ENCODE measurements at places on chromosomes 12 and 14.

DNA sequence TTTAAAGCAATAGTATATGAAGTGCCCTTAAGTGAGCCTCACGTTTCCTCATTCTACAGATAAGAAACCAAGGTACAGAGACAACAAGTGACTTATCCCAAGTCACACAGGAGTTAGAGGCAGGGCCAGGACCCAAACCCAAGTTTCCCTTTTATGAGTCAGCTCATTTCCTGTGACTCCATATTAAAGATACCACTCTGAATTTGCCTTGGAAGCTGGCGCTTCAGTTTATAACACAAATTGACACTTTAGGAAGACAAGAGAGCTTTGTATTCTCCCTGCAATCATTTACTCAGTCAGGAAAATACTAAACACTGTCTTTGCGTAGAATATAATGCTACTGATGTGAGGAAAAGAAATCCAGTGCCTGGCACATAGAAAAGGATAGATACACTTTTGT, 43.2 kb downstream of the MYBPC1 start:
- no peak for DNase-seq
- no peaks in the 10 kb centered on the region for H3K27me3 ChIP-seq
- no peaks in the 10 kb centered on the region for H3K4me1 ChIP-seq
- H3K4me3 ChIP-seq = no peak overlapping the region

DNA sequence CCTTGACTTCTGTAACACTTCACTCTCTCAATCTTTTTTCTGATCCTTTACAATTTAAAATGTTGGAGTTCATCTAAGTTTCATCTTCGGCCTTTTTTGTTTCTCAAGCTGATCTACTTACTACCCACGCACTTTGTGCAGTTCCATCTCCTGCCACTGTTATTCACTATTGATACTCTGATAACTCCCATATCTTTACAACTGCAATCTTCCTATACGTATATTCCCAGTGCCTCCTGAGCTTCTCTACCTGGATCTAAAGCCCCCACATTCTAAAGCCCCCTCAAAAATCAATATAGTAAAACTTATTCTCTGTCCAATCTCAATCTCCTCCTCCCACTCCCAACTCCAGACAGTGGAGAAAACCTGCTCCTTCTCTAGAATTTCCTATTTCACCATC, 5.9 kb downstream of the ATG2B start:
- DNase-seq = no peak
- no peaks in the 10 kb centered on the region for H3K27me3 ChIP-seq
- no peak overlapping the region for H3K27ac ChIP-seq

GRCh38 chr12:14995583-14996425, 23.0 kb downstream of the PDE6H start:
- DNase-seq = peak; percentile 40
- H3K4me3 ChIP-seq = no peak overlapping the region
- no peaks in the 10 kb centered on the region for H3K36me3 ChIP-seq
- H3K27me3 ChIP-seq = no peaks in the 10 kb centered on the region

DNA sequence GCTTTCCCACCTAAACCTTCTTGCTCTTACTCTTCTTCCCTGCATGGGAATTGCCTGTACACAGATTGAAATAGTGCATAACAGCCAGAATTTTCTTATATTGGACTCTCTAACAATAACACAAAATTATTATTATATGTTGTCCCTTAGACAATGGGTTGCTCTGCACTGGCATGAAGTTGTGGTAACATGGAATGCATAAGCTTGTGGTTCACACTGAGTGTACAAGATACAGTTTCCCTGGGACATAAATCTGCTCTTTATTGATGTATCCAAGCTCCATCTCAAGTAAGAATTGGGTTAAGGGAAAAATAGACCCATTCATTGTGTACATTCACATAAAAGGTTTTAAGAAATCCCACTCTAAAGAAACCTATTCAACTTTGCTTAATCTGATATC, 114.4 kb upstream of the NTF3 start:
- H3K36me3 ChIP-seq = no peaks in the 10 kb centered on the region
- DNase-seq = no peak
- H3K4me3 ChIP-seq = no peak overlapping the region
- H3K27ac ChIP-seq = no peak overlapping the region
- H3K4me1 ChIP-seq = no peaks in the 10 kb centered on the region

DNA sequence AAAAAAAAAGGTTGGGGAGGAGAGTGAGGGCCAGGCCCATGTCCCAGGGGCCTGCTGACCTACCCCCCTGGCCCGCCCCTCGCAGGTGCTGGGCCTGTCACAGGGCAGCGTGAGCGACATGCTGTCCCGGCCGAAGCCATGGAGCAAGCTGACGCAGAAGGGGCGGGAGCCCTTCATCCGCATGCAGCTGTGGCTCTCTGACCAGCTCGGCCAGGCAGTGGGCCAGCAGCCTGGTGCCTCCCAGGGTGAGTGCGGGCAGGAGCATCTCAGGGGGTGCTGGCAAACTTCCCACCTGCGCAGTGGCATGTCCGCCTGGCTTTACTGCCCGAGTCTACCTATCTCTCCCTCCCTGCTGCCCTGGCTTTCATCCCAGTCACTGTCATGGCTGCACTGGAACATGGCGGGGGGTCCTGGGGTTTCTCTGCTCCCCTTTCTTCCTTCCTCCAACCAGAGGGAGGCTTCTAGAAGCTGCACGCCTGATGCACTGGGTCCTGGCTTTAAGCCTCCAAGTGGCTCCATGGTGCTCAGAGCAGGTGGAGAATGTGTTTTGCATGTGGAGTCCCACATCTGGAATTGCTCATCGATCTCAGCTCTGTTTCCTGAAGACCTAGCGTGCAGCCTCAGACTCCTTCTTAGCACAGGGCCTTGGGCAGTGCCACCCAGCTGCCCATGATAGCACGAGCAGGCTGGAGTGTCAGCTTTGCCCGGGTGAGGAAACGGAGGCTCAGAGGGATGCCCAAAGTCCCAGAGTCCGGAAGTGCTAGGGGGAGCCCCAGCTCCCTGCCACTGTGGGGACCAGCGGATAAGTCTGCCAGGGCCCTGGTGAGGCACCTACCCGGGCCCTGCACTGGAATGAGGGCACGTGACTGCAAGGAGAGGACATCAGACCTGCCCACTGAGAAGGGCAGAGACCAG, 46.3 kb downstream of the PHETA1 start:
- H3K27me3 ChIP-seq = no peaks in the 10 kb centered on the region
- H3K27ac ChIP-seq = no peak overlapping the region
- no peaks in the 10 kb centered on the region for H3K36me3 ChIP-seq

GRCh38 chr14:72894623-72895378, 900 bp upstream of the DPF3 start:
- H3K27me3 ChIP-seq = peaks cover 25% of the 10 kb centered on the region
- H3K27ac ChIP-seq = no peak overlapping the region
- H3K4me1 ChIP-seq = peaks cover 3% of the 10 kb centered on the region
- DNase-seq = peak; percentile 85

- no peaks in the 10 kb centered on the region for H3K4me1 ChIP-seq
- H3K4me3 ChIP-seq = no peak overlapping the region
- H3K27ac ChIP-seq = no peak overlapping the region
- DNase-seq = no peak
These were observed 187.0 kb downstream of the MED13L start for GRCh38 chr12:116090516-116090915.

GRCh38 chr14:68208218-68208617, 388.6 kb downstream of the RAD51B start:
- H3K27me3 ChIP-seq = no peaks in the 10 kb centered on the region
- no peaks in the 10 kb centered on the region for H3K4me1 ChIP-seq
- H3K27ac ChIP-seq = no peak overlapping the region
- H3K4me3 ChIP-seq = no peak overlapping the region

DNA sequence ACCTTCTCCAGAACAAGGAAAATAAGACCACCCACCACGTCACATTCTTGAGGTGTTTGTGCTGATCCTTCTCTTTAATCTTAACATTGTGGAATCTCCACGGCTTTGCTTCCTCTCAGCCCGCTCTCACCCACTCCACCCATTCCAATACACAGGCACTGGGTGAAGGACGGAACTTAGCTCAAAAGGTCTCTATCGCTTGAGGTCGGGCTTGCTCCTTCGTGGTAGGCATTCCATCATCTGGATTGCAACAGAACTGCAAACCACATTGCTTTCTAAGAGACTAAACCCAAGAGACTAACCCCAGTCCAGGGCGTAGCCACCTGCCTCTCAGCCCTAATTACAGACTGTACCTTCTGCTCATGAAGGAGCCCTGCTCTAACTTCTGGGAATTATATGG, 24.0 kb upstream of the MDM2 start:
- H3K27ac ChIP-seq = no peak overlapping the region
- DNase-seq = no peak
- H3K4me3 ChIP-seq = no peak overlapping the region
- no peaks in the 10 kb centered on the region for H3K4me1 ChIP-seq

GRCh38 chr12:94208622-94208966, 60.2 kb downstream of the PLXNC1 start:
- no peak overlapping the region for H3K4me3 ChIP-seq
- no peak for DNase-seq

DNA sequence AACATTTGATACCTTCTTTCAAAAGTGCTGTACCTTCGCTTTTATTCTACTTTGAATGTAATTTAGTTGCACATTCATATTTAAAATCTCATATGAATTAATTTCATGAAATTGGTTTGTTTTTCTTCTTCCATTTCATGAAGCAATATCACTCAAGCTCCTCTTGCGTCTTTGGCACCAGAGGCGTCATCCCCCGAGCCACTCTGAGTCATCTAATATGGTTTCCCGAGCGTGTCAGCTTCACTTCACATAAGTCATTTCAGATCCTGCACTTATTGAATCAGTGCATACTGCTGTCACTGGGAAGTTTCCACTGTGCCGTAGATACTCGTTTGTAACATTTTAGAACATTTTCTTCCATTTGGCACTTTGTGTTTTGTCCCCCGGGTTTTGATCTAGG, 105.6 kb downstream of the SLC25A47 start:
- no peaks in the 10 kb centered on the region for H3K36me3 ChIP-seq

DNA sequence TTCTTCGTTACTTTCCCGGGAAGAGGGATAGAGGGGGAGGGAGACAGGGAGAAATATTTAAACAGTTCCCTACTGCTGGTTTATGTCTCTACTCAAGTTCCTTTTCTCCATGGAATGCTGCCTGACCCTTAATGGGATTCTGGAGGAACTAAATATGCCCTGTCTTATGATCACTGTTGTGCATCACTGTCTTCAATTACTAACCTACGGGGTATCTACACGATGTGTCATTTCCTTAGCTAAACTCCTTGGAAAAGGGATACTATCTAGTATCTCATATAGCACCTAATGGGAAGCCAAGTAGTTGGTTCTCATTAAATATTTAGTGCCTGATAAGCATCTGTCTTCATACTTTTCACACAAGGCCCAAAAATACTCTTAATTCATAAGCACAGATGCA, 37.5 kb upstream of the FBLN5 start:
- H3K27me3 ChIP-seq = no peaks in the 10 kb centered on the region
- no peaks in the 10 kb centered on the region for H3K4me1 ChIP-seq
- H3K4me3 ChIP-seq = no peak overlapping the region
- H3K27ac ChIP-seq = no peak overlapping the region
- no peak for DNase-seq

GRCh38 chr12:49342914-49343731, 3.6 kb upstream of the DNAJC22 start:
- H3K4me1 ChIP-seq = peaks cover 7% of the 10 kb centered on the region
- peaks cover 56% of the 10 kb centered on the region for H3K27me3 ChIP-seq
- peak; percentile 47 for DNase-seq
- H3K36me3 ChIP-seq = no peaks in the 10 kb centered on the region
- H3K27ac ChIP-seq = no peak overlapping the region
- H3K4me3 ChIP-seq = no peak overlapping the region

GRCh38 chr12:60257063-60257462, 661.2 kb downstream of the SLC16A7 start:
- no peaks in the 10 kb centered on the region for H3K27me3 ChIP-seq
- no peaks in the 10 kb centered on the region for H3K4me1 ChIP-seq
- no peak overlapping the region for H3K4me3 ChIP-seq
- H3K27ac ChIP-seq = no peak overlapping the region
- H3K36me3 ChIP-seq = no peaks in the 10 kb centered on the region

DNA sequence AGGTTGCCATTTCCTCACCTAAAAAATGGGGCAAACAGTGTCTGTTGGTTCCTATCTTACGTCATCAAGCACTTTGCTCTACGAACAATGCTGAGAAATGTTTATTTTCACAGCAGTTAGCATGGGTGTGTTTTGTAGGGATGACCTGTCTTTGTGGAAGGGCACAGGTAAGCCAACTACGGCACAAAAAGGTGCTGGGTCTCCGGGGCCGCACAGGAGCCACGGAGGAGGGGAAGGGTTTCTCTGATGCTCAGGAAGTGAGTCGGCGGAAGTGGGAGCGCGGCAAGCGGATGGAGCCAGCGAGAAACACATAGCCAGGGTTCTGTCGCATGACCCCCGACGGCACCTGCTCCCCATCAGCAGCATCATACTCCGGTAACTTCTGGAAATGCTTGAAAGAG, 65.6 kb upstream of the TCL1B start:
- H3K4me3 ChIP-seq = no peak overlapping the region
- H3K4me1 ChIP-seq = peaks cover 2% of the 10 kb centered on the region
- no peak for DNase-seq
- no peaks in the 10 kb centered on the region for H3K36me3 ChIP-seq
- H3K27me3 ChIP-seq = no peaks in the 10 kb centered on the region
- H3K27ac ChIP-seq = no peak overlapping the region

DNA sequence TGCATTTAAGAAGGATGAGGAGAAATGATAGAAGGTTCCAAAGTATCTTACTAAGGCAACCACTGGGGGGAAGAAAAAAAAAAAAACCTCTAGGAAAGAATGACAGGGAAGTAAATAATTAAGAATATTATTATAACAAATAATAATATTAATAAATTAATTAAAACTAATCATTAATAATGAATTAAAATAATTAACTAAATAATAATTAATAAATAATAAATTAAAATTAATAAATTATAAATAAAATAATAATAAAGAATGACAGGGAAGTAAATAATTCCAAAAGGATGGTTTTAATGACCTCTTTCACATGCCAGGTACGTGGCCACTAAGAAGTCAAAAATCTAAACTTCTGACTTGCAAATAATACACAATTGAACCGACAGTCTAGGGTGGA, 9.9 kb downstream of the DBX2 start:
- DNase-seq = no peak
- H3K27ac ChIP-seq = no peak overlapping the region
- H3K4me3 ChIP-seq = no peak overlapping the region

DNA sequence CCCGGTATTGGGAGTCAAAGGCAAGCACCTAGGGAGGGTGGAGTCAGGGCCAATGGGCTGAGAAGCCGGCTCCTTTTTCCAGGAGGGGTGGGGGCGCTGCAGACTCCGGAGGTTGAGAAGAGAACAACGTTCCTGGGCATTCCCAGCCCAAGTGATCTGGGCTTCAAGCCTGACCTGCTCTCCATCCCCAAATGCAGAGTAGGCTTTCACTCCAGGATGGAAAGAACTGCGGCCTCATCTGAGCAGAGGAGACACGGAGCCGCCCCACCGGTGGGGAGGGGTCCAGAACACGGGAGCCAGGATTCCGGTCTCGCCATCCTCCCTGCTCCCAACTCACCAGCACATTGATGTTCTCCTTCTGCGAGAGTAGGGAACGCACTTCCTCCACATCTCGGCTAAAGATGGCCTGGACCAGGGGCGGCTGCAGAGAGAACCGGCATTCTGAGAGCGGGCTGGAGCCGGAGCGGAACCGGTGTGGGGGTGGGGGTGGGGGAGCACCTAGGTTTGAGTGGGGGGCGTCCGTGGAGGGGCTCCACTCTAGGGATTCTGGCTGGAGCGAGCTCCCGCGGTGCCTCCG, 605 bp downstream of the ANKRD52 start:
- peaks cover 15% of the 10 kb centered on the region for H3K36me3 ChIP-seq
- peaks cover 8% of the 10 kb centered on the region for H3K4me1 ChIP-seq
- H3K27me3 ChIP-seq = no peaks in the 10 kb centered on the region
- peak overlapping the region; percentile 32 for H3K27ac ChIP-seq
- peak overlapping the region; percentile 86 for H3K4me3 ChIP-seq
- DNase-seq = peak; percentile 84

- peaks cover 3% of the 10 kb centered on the region for H3K4me1 ChIP-seq
- peaks cover 2% of the 10 kb centered on the region for H3K27me3 ChIP-seq
- no peak overlapping the region for H3K4me3 ChIP-seq
- no peak overlapping the region for H3K27ac ChIP-seq
These were observed 25.3 kb upstream of the GPR132 start for GRCh38 chr14:105090493-105091053.

Measured in mesendoderm (in vitro differentiated cells).